ENCODE measurements at places on chromosomes 16 and 17. TPM values are rescaled to one million over a fixed set of nuclear protein-coding genes. Genes with fewer than 3 reads are reported as not detected.

DNA sequence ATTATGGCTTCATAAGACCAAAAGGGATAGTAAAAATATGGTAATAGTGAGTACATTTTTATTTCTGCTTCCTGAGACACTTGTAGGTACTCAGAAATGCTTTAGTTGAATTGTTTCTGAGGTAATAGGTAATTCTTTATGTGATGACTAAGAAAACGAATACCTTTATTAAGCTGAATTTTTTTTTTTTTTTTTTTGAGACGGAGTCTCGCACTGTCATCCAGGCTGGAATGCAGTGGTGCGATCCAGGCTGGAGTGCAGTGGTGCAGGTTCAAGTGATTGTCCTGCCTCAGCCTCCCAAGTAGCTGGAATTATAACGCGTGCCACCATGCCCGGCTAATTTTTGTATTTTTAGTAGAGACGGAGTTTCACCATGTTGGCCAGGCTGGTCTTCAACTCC is 1.9 kb downstream of the RAD51C start:
- H3K36me3 ChIP-seq: no peaks in the 10 kb centered on the region
- no peaks in the 10 kb centered on the region for H3K4me1 ChIP-seq
- H3K27me3 ChIP-seq: no peaks in the 10 kb centered on the region
- H3K27ac ChIP-seq: no peak overlapping the region

- no peak overlapping the region for H3K27ac ChIP-seq
- H3K4me1 ChIP-seq: no peaks in the 10 kb centered on the region
- no peaks in the 10 kb centered on the region for H3K36me3 ChIP-seq
- no peak overlapping the region for H3K4me3 ChIP-seq
Observed at GRCh38 chr17:72812823-72813222, 279.7 kb downstream of the SLC39A11 start.

Gene MYH2
- total RNA-seq: not detected

Gene NRN1L
- total RNA-seq: 2.1 TPM

Gene EVPLL
- total RNA-seq: not detected

DNA sequence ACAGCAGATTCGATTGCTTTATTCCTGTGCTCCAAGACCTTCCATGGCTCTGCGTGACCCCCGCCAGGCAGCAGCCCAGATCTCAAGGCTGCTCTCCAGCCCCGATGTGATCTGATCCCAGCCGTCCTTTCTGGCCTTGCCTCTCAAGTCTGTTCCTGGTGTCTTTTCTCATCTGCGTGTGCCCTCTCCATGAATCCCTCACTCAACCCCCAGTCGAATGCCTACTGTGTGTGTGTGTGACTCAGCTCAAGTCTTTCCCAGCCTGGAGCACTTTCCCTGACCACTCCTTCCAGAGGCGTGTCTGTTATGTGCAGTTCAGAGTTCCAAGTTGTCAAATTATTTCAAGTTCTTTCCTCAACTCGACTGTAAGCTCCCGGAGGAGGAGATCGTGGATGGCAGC is 64.0 kb downstream of the MRM1 start:
- DNase-seq: no peak
- H3K4me3 ChIP-seq: no peak overlapping the region
- no peaks in the 10 kb centered on the region for H3K4me1 ChIP-seq
- no peaks in the 10 kb centered on the region for H3K27me3 ChIP-seq
- no peak overlapping the region for H3K27ac ChIP-seq
- H3K36me3 ChIP-seq: no peaks in the 10 kb centered on the region

DNA sequence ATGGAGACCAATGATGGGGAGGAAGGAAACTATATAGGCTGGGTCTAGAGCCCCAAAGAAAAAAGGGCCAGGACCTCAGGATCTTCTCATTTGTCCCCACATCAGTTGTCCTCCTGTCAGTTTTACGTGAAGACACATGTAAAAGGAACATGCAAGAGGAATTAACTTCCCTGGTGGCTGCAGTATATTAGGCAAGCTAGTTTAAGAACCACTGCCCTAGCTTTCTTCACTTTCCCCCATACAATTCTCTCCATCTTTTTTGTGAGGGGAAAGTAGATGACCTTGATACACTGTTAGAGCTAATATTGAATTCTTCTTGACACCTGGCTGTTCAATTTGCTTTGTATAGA is 2.3 kb downstream of the MAP3K3 start:
- H3K27me3 ChIP-seq: no peaks in the 10 kb centered on the region
- peaks cover 2% of the 10 kb centered on the region for H3K4me1 ChIP-seq

Measured in aorta (tissue), 5 donors.